ENCODE measurements at places on chromosomes 5 and 9.

DNA sequence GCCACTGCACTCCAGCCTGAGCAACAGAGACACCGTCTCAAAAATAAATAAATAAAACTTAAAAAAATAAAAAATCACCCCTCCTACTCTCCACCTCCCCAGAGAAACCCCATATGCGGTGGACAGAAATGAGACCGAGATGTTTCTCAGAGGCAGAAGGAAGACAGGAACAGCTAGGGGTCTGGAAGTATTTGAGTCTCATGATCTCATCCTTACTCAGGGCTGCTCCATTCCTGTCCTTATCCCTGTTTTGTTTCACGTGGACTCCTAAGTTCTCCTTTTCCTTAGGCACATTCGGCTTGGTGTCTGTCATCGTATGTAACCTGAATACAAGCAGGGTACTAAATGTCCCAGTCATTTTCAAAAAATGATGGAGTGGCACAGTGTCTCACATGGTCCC, 76.1 kb downstream of the C9orf50 start:
- DNase-seq = no peak

DNA sequence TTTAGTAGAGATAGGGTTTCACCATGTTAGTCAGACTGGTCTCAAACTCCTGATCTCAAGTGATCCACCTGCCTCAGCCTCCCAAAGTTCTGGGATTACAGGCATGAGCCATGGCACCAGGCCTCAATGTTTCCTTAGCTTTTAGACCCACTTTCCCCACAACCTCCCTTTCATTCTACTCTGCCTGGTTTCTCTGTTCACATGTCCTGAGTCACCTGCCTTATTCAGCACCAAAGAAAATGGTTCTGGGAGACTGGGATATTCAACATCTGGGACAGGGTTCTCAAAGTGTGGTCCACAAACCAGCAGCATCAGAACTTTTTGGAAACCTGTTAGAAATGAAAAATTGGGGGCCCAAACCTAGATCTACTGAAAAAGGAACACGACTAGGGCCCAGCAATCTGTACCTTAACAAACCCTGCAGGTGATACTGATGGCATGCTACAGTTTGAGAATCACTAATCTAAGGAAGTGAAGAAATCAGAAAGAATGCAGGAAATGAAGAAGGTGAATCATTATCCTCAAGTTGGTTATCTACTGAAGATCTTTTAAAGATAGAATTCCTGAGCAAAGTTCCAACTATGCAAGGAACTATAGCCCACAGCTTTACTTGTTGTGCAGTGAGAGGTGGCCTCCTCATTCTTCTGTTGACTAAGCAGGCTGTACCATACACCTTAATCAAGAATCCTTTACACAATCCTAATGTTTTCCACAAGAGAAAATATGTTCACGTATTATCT, 51.8 kb upstream of the CTNNAL1 start:
- no peak for DNase-seq

- no peak for DNase-seq
Observed at GRCh38 chr9:131709771-131710431, 30.0 kb downstream of the RAPGEF1 start.

GRCh38 chr5:131792896-131793295, 3.9 kb downstream of the FNIP1 start:
- DNase-seq = no peak

DNA sequence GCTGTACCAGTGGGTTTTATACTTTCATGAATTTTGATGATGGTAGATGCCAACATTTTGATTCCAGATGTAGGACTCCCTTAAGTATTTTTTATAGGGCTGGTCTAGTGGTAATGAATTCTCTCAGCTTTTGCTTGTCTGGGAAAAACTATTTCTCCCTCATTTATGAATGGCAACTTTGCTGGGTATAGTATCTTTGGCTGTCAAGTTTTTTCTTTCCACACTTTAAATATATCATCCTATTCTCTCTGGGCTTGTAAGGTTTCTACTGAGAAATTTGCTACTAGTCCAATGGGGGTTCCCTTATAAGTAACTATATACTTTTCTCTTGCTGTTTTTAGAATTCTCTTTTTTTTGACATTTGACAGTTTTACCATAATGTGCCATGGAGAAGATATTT, 629.3 kb downstream of the NR2F1-AS1 start:
- no peak for DNase-seq

DNA sequence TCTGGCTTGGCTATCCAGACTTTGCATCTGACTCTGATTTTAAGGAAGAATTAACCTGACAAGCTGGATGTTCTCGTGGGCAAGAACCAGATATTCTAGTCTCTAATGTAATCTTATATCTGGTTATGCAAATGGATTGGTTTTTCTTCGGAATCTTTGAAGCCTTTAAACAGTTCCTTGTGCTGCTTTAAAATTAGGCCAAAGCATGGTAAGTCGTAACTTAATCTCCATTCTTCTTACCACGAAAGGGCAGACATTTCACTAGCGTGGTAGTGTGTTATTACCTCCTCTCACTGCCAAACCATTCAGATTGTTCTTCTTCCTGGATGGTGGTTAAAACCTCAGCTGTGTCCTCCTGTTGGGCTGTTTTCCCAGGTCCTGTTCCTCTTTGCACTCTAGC, 34.1 kb upstream of the TTC23L start:
- DNase-seq = no peak

DNA sequence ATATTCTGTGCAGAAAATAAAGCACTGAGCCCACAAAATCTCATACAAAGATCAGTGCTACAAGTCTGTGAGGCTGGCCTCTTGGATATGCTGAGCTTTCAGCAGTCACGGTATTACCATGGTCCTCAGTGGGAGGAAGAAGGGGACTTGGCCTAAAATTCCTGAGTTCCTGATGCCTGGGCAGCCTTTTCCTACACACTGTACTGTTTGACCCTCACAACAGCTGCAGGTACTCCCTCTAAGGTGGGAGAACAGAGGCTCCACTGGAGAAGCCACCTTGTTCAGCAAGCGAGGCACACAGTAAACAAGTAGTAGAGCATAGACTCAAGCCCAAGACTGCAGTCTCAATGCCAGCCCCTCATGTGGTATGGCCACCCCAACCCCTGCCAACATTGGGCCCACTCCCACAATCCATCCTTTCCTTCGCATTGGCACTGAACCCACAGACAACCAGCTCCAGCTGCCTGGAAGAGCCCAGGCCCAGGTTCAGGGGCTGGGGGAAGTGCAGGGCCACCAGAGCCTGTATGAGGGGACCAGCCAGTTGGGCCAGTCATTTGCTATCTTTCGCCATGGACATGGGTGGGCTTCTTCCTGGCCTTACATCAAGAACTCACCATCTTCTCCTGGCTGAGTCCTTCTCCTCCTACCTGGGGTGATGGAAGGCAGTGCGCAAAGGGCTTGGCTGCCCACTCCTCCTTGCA, 14.3 kb downstream of the ACSL6 start:
- DNase-seq = no peak

DNA sequence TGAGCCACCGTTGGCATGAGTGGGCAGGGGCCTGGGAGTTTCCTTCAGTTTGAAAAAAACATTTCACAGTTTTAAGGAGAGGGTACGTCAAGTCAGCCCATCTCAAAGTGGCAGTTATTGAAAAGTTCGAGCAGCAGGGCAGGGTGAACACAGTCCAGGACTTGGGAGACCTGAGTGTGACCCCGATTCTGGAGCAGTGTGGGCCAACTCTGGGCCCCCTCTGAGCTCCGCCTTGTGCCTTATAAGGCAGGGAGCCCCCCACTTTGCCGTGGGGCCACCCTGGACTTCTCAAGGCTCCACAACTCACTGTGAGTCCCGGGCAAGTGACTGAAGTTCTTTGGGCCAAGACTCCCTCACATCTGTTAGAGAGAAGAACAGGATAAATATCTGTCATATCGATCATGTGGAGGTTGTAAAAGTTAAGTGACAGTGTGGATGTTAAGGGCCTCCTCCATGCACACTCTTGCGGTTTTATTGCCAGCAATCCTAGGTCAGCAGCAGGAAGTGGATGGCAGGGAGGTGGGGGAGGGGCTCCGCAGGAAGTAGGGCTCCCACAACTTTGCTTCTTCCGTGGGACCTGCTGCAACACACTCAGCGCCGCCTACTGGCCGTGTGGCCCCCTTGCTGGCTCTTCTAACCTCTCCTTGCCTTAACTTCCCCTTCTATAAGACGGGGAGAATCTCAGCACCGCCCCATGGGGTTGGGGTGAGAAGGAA, 38.4 kb downstream of the HRH2 start:
- DNase-seq = peak; percentile 54

DNA sequence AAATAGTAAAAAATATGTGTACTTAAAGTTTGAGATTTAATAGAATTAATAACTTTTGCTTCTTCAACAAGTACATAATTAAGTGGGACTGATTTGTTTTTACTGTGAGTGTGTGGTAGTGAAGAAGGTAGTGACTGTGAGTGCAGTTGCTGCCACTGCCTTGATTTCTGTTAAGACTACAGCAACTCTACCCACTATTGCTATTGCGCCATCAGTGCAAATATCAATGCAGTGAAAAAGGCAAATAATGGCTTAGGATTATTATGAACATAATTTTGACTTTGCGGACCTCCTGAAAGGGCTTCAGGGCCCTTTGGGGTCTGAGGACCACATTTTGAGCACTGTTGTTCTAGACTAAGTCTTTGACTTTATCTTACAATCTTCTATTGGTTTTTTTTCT, 112.0 kb upstream of the PITX1 start:
- no peak for DNase-seq

GRCh38 chr5:76547242-76547890, 75.8 kb downstream of the F2RL2 start:
- no peak for DNase-seq

DNA sequence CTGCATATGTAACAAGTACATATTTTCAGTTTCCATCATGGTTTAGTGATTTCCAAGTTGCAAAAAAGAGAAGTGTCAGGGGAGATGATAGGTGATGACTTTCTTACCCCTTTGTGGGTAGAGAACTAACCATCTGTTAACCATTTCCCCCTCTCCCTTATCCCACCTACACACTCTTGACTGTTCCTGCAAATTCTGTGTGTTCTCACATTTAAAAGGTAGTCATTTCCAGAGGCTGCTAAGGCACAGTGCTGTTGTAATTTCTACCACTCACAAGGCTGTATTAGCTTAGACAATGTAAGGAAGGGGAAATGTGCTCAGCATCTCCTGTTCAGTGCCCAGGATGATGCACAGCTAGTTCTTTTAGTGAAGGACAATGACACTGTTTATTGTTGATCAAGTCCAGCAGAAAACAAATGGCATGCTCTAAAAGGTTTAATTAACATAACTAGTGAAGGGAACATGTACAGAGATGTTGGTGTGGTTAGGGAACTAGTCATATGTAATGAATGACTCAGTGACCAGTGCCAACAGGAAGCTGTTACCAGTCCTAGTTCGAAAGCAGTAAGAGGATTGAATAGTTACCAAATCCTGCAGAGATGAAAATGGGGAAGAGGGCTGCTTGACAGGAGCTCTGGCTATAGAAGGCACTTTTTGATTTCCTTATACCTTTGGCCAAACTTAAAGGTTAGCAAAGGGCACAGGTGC, 165.1 kb downstream of the PLK2 start:
- DNase-seq = no peak

- no peak for DNase-seq
Observed at GRCh38 chr5:122101636-122102285, 23.7 kb upstream of the LOX start.

DNA sequence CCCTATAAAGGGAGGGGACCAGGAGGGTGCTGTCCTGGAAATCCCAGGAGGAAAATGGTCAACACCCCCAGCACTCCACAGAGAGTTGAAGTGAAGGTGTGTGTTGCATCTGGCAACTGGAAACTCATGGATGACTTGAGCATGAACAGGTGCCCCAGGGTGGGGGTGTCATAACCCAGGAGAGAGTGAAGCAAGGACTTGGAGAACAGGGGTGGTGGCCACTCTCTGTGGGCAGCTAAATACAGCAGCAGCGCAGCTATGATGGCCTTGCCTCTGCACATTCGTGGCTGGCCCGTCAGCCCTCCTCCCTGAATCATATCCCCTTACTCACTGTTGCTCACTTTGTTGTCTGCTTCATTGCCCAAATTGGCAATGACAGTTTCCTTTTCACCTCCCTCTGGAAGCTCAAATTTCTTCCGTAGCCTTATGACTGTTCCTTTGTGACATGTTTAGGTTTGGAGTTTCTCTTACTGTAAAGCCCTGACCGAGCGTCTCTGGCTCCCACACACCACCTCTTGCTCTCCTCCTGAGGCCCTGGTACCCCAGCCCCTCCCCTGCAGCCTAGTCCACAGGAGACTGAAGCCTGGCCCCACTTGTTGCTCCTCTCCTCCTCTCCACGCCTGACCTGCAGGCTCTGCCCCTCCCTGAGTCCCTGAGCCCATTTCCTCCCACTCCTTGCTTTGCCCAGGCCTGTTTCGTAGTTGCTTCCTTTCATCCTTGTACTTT, 185.8 kb downstream of the CD180 start:
- no peak for DNase-seq

GRCh38 chr5:19406576-19407365, 581.2 kb downstream of the CDH18 start:
- DNase-seq = no peak

DNA sequence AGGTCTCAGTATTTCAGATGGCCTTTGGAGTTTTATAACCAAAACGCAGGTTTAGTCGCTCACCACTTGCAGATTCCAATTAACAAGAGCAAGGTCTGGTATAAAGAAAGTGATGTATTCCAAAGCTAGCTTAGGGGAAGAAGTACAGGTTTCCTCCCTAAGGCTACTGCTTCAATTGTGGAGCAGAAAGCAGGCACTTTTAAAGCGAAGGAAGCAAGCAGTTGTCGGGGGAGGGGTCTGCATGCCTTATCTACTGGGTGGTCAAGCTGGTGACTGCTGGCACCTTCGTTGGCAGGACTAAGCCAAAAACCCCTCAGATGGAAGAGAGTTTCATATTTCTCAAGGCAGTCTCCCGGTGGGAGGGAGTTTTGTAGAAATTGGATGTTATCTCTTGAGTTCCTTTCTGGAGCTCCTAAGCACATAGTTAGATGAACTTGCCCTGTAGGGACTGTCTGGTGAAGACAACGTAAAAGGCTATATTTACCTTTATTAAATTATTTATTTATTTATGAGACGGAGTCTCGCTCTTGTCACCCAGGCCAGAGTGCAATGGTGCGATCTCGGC, 1.6 kb upstream of the TMEM245 start:
- DNase-seq = no peak

DNA sequence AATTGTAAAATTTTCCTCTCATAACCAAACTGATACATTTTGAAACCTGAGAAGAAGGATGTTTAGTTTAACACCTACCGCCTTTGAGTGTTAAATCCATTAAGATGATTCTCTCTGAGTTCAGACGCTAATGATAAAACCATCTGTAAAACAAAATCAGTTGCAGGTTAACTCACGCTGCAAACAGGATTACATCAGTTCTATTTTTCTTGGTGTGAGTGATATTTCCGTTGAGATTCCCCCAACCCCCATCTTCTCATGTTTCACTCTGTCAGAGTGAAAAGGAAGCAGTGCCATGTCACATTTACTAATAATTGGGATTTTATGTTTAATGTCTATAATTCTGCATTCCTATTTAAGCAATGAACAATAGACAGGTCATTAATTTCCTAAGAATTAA, 146.5 kb downstream of the FANCC start:
- no peak for DNase-seq

- no peak for DNase-seq
Observed at GRCh38 chr5:98933445-98934072, 4.8 kb upstream of the CHD1 start.

GRCh38 chr9:107039542-107039941, 176.6 kb downstream of the ZNF462 start:
- DNase-seq = no peak

- DNase-seq = no peak
Observed at GRCh38 chr5:116467465-116467843, 107.2 kb downstream of the SEMA6A start.
